ENCODE measurements at places on chromosomes 3 and 15.
A peak's percentile ranks its signal among the peaks of the same experiment; 100 is the strongest.

DNA sequence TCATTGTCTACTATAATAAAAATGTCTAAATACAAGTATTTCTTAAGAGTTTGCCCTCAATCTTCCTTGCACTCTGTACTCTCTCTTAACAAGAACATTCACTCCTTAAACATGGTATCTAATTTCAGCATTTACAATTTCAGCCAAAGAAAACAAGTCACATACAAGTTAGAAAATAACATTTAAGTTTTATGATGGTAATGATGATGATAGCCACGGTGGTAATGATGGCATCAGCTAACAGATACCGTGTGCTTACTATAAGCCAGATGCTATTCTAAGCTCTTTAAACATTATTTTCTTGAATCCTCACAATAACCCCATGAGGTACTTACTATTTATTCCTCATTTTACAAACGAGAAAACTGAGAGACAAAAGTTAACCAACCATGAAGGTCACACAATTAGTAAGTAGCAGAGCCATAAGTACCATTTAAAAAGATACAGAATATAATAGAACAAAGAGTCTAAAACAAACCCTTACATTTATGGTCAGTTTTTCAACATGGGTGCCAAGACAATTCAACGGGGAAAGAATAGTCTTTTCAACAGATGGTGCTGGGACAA is 7.4 kb downstream of the SPICE1 start:
- no peak for DNase-seq

DNA sequence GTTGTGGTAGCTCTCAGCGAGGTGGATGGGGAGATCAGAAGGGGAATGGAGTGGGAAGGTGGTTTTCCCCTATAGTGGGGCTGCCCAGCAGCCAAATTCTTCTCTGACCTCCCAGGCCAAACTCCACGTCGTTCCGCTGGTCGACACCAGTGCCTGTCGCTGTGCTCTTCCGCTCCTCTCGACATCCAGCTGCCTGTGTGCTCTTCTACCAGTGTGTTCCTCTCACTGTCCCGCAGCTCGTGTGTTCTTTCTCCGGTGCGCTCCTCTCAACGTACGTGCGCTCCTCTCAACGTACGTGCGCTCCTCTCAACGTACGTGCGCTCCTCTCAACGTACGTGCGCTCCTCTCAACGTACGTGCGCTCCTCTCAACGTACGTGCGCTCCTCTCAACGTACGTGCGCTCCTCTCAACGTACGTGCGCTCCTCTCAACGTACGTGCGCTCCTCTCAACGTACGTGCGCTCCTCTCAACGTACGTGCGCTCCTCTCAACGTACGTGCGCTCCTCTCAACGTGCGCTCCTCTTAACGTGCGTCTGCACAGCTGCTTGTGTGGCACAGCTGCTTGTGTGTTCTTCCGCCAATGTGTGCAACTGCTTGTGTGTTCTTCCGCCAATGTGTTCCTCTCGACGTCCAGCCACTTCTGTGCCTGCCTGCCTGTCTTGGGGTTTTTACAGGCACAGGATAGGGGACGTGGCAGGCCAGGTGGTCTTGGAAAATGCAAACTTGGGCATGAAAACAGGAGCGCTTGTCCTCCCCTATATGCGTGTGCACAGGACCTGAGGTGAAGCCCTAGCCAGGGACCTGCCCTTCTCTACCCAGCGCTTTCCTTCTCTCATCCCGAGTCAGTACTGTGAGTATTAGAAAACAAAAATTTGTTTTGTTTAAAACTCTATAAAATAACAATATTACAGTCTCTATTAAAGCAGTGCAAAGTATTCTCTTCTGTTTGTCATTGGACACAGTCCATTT is 991.1 kb downstream of the GBE1 start:
- no peak for DNase-seq

GRCh38 chr15:69132977-69133861 is 27.2 kb upstream of the GLCE start:
- DNase-seq: no peak

GRCh38 chr3:15347737-15348110 is 15.3 kb upstream of the SH3BP5 start:
- DNase-seq: no peak

DNA sequence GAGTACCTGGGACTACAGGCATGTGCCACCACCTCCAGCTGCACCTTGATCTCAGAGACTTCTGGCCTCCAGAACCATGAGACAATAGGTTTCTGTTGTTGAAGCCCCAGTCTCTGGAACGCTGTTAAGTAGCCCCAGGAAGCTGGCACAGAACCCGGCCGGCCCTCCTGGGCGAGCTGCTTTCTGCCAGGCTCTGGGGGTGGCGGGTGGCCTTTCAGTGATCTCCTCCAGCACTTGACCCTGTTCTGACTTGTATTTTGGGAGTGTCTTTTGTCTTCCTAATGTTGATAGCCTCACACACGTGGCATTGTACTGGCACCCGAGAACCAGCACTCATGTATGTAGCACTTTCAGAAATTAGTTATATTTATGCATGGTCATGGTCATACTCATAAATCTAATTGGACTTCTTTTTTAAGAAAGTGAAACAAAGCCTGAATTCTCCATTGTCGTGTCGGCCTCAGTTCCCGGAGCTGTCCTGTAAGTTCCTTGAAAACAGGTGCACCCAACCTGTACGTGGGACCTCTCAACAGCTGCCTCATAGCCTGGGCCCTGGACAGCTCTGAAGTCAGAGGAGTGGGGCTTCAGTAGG is 74.0 kb downstream of the TFRC start:
- DNase-seq: no peak

- peak; percentile 65 for DNase-seq
Measured at GRCh38 chr3:151439652-151440125, 21.2 kb downstream of the IGSF10 start.

DNA sequence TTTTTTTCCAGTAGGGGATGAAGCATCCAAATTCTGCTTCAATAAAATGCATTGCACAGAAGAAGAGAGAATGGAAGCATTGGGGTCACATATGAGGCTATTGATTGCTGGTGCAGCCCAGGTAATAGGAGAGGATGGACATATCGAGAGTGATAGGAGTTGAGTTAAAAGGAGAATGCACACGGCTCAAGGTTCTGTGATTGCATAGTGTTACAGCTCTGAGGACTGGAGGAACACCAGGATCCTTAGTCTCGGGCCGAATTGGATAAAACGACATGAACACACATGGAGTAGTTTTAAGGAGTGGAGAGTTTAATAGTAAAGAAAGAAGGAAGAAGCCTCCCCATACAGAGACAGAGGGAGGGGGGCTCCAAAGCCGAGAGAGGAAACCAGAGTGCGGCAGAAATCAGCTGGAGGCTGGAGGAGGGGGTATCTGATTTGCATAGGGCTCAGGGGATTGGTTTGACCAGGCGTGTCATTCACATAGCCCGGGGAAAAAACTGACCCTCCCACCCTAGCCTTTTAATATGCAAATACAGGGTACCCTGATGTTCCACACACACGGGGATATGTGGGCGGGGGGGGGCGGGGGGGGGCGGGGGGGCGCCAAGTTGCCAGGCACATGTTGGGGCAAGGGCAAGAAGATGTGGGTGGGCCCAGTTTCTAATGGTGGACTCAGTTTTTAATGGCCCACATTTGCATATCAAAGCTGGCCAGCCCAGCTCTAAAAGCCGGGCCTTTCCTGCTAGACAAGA is 156.9 kb downstream of the AGBL1 start:
- no peak for DNase-seq

GRCh38 chr3:108505811-108506210 is 4.6 kb downstream of the MYH15 start:
- DNase-seq: no peak
